Activated gamma-delta T cell treated with Interleukin-2 at 50 U/mL for 16 hours (primary cell): ENCODE measurements at places on chromosomes 4 and X.
A peak's percentile ranks its signal among the peaks of the same experiment; 100 is the strongest.

DNA sequence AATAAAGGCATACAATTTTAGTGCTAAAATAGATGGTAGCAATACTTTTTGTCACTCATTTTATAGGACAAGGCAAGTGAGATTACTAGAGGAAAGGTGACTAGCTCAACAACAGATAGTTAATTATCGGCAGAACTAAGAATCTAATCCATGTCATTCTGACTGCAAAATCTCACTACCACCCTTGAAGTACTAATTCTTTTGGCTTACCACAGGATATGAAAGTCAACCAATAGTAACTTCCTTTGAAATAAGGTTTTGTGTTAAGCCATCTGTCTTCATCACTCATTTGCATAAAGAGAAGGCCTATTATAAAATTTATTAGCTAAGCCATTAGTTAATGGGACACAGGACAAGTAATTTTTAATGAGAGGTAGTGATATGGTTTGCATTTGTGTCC, 25.3 kb upstream of the ZMAT1 start:
- no peak for DNase-seq

- DNase-seq, result no peak
Measured at GRCh38 chrX:149527705-149528104, 13.1 kb upstream of the EOLA1 start.

DNA sequence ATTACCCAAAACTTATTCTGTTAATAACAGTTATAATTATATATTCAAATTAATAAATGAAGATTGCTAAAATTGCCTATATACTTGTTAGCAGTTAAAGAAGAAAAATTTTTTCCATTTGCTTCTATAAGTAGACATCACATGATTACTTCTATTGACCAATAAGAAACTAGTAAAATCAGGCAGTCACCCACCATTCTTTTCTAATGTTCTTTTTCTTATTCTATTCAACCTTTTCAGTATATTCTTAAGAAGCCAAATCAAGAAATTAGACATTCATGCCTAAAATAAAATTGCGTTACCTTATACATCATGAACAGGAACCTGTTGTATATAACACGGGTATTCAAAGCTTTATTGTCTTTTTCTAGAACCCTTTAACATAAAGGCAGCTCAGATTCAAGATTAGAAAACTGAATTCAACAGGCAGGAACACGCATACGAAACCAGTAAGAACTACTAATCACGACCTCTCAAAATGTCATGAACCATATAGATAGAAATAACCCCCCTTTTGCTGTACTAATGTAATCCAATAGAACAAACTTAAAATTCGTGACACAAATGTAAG, 568.1 kb upstream of the DIPK2B start:
- no peak for DNase-seq

- DNase-seq, result no peak
Measured at GRCh38 chr4:165788686-165789463, 84.2 kb upstream of the TLL1 start.

DNA sequence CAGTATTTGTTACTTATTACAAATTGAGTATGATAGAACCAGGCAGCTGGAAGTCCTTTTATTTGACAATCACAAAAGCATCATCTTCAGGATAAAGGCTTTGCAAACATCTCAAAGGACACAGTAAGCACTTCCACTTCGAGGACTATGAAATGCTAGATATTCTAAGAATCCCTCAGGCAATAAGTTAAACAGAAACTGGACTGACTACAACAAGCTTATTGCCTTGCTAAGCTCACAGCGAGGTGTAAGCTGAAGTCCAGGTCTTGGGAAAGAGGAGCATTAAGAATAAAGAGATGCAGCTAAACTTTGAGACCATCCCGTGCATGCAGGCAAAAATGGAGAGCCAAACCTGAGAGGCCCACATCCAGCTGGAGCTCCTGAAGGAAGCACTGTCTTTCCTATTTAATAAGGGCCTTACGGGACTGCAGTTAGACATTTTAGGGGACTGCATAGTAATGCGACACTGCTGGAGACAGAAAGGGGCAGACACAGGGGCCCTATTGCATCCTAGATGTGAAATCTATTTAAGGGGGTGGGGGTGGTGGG, 38.7 kb downstream of the DCHS2 start:
- DNase-seq, result no peak

DNA sequence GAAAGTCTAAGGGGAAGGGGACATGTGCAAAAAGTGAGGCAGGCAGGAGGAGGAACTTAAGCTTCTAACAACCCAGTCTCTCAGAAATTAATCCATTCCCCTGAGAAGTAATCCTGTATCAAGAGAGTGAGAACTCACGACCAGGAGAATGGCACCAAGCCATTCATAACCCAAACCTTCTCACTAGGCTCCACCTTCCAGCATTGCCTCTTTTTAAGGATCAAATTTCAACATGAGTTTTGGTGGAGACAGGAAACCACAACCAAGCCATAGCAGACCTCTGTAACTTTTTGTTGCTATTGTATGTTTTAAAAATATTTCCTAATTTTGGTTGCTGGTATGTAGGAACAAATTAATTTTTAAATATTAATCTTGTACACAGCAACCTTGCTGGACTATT, 32.8 kb downstream of the PASD1 start:
- DNase-seq, result no peak

DNA sequence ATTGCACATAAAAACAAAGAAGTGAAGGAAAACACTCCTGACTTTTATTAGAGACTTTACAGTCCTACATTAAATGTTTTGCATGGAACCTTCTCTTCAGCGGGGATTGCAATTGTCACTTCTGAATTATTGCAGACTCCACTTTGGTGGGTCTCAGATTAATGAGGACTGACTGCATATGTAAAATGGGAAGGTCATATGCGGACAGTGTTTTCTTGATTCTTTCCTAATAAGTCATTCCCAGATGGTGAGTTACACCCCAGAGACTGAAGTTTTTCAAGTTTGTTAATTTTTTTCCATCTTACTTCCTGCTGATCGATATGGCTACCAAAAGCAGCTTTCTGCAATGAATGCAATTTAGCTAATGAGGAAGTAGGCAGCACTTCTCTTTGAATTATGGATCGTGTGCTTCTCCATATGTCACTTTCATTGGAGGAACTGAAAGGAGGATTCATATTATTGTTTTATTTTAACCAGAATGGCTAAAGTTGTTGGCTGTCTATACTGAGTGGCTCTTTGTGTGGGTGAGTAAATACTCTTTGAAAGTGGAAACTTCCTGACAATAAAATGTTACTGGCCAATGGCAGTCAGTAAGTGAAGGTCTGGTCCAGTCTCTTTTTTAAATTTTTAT, 119.3 kb upstream of the CLNK start:
- no peak for DNase-seq

DNA sequence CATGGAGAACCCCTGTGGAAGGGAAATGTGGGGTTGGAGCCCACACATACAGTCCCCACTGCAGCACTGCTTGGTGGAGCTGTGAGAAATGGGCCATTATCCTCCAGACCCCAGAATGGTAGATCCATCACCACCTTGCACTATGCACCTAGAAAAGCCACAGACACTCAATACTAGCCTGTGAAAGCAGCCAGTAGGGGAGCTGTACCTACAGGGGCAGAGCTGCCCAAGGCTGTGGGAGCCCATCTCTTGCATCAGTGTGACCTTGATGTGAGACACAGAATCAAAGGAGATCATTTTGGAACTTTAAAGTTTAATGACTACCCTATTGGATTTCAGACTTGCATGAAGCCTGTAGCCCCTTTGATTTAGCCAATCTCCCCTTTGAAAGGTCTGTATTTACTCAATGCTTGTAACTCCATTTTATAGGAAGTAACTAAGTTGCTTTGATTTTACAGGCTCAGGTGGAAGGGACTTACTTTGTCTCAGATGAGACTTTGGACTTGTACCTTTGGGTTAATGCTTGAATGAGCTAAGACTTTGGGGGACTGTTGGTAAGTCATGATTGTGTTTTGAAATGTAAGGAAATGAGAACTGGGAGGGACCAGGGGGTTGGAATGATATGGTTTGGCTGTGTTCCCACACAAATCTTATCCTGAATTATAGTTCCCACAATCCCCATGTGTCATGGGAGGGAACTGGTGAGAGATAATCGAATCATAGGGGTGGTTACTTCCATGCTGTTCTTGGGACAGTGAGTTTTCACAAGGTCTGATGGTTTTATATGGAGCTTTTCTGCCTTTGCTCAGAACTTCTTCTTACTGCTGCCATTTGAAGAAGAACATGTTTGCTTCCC, 352.6 kb downstream of the INPP4B start:
- no peak for DNase-seq

DNA sequence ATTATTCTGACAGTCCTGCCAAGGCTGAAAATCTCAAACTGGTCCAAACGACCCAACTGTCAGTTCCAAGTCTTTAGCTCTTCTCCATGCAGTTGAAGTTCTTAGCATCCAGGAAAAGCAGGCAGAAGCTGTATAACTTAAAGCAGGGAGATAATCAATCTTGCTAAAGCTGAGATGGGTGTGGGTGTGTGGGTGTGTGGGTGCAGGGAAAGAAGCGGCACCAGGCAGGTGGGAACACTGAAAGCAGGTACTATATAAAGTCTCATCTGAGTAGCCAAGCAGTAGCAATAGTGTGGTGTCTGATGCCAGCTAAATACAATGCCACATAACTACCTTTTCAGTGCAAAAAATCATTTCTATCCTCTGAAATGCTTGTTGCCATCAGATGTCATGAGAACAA, 69.7 kb upstream of the EGFL6 start:
- DNase-seq, result no peak

GRCh38 chrX:16212024-16212423, 44.7 kb downstream of the MAGEB17 start:
- no peak for DNase-seq

- peak; percentile 49 for DNase-seq
Measured at GRCh38 chr4:10456595-10457254, 501 bp downstream of the ZNF518B start.

GRCh38 chrX:152853986-152854385, 23.1 kb downstream of the NSDHL start:
- no peak for DNase-seq
